Activated naive CD4-positive, alpha-beta T cell treated with Interleukin-2 at 50 U/mL for 16 hours (primary cell): ENCODE measurements at places on chromosomes 5 and 9.

- DNase-seq, result no peak
These were observed 102.3 kb downstream of the SEMA6A start for GRCh38 chr5:116472274-116472673.

DNA sequence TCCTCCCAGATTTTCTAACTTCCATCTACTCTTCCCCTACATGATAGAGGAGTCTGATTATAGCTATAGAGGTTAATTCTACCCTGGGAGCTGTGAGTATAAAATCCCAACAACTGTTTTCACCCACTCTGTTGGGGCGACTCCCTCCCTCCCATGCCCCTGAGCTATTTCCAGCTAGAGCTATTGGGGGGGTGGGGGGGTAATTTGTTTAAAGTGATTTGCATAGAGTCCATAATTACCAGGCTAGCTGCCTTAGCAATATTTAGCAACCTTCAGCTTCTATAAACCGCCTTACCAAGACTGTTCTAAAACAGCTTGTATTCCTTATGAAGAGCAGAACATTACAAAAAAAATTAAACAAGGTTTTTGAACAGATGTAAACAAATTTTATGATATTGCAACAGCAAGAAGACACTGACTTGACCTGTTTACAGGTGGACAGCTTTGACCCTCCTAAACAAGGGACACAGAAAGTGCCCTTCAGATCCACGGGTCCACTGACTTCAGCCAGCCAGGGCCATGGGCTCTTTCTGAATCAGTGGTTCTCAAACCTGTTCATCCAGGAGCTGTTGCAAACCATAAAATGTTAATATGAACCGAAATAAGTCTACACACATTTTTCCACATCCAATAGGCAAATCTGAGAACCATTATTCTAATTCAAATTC is 98.2 kb downstream of the OTULIN start:
- DNase-seq, result no peak

DNA sequence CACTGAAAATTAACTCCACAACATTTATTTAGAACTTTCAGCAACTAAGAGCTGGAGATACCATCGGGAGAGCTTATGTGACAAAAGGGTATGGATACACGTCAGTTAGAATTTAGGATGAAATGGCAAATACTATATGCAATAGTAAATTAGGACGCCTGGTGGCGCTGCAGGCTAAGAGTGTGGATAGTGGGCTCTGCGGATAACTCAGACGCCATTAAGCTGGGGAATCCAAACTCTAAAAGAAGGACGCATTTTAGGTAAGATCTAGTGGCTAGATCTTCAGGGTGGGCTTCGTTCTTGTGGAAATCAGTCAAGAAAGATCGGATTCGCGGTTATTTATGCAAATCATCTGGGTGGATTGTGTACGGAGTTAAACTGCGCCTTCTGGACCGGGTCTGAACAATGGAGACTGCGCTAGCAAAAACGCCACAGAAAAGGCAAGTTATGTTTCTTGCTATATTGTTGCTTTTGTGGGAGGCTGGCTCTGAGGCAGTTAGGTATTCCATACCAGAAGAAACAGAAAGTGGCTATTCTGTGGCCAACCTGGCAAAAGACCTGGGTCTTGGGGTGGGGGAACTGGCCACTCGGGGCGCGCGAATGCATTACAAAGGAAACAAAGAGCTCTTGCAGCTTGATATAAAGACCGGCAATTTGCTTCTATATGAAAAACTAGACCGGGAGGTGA is at the start of gene PCDHB5:
PCDHB5 (plus strand) TSS at position 177 of the 688 bp plus-strand sequence; CDS start at position 406, 229 bp downstream.
- no peak for DNase-seq

DNA sequence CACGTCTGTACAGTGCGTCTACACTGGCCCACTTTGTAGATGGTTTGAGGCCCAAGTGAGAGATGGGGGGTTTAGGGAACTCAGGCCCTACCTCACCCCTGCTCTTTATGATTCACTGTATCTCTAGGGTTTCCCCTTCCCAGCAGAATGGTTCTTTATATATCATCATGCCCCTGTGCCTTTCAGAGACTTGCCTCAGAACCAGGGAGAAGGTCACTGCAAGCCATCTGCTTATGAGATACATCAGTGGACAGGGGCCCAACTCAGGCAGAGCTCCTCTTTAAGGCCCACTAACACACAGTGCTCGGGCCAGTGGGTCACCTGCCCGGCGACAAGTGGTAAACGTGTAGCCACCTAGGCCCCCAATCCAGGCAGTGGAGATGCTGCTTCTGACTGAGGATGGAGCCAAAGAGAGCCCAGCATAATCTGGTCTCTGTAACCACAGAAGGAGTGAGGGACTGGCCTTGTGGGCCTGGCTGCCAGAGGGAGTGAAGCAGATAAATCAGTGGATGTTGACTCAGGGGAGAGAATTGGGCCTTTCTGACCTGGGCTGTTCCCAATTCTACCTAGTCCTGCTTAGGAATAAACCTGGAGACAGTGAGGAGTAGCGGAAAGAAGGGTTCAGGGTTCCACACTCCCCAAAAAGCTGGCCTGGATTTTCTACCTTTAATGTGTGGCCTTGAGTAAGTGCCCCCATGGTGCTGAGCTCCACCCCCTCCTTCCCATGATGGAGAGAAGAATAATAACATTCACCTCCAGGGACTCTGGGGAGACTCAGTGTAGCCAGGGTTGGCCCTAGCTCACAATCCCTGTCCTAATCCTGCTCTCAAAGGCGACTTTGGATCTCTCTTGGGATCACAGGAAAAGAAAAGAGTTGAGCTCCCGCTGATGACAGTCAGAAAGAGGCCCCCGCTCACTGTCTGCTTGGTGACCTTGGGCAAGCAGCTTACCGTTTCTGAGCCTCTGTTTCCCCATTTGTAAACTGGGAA is 2.8 kb upstream of the DUSP1 start:
- DNase-seq, result no peak

GRCh38 chr5:178555771-178556211 is 34.4 kb downstream of the COL23A1 start:
- DNase-seq, result no peak

DNA sequence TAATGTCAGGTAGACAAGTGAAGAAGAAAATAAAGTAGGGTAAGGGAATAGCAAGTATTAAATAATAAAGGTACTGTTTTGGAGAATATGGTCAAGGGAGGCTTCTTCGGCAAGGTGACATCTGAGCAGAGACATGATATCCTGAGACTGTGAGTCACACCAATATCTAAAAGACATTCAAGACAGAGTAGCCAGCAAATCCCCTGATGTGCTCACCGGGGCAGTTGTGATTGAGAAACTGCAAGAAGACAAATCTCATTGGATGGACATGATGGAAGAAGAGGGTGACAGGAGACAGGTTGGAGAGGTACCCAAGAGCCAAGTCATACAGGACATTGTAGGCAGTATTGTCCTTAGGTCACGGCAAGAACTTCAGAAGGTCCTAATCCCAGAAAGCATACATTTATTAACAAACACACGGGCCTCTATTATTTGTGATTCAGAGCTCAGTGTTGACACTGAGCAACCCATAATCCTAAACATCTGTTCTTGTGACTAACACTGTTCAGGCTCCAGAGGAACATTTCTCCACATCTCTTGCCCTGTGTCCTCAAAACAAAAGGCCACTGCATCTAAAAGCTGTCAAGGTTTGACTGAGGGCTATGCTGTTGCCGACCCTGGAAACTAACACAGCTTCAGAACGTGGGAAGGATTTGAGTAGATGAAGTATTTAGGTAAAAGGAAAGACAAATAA is 258.7 kb upstream of the CLINT1 start:
- DNase-seq, result no peak

- no peak for DNase-seq
These were observed 740.4 kb upstream of the RIOK2 start for GRCh38 chr5:97923496-97923895.

DNA sequence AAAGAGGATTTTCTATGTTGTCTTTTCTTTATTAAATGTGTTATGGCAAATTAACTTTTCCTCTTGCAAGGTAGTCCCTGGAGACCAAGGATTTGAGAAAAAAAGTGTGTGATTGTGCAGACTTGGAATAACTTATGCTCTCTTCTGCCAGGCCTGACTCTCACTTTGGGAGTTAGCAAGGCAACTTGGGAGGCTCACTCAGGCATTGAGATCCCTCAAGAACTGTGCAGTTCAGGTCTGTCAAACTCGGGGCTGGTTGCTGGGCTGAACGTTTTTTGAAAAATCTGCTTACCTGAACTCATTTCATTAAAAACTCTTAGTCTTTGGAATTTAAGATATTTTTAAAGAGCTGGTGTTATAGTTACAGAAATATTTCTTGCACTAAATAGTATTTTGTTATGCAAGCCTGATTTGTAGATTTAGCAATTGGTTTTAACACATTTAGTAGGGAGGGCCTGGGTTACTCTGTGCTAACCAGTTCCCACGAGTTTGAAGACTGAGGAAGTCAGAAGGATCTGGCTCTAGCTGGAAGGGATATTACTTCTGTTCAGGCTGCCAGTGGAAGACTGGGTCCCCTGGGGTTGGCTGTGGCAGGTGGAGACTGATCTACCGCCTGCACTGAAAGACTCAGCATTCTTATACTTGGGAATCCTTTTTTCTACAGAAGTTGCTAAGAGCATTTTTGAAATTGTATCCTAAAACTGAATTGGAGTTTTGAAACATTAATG is 150.4 kb upstream of the PCSK5 start:
- no peak for DNase-seq
